Inflammatory macrophage treated with lipopolysaccharide for 1 hour (primary cell): ENCODE measurements at places on chromosomes 12 and 14.

- DNase-seq = no peak
These were observed 132.8 kb downstream of the RAD51B start for GRCh38 chr14:67952381-67952780.

- DNase-seq = no peak
These were observed 197.0 kb downstream of the CCER1 start for GRCh38 chr12:90757957-90758356.

- DNase-seq = peak; percentile 85
These were observed 49.2 kb downstream of the FBXL14 start for GRCh38 chr12:1544996-1545700.

GRCh38 chr12:131511391-131511802, 199.5 kb upstream of the SFSWAP start:
- peak; percentile 96 for DNase-seq

DNA sequence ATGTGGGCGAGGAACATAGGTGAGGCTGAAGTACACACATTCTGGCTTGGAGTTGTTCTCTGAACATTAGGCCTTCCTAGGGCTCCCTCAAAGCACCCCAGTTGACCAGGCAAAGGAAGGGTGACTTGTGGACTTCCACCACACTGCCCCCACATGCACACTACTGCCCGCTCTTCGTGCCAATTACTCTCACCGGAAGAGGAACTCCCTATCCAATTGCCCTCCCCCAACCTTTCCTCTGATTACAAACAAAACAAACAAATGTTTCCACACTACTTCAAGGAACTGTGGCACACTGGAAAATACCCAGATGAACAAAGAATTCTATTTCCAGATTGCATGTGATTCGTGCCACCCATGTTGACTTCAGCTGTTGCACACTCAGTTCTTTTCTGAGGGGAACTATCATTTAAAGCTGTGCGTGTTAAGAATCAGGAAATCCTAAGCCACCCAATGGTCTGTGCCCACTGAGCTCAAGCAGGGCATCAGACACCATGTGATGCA, 139.3 kb downstream of the SSPN start:
- peak; percentile 95 for DNase-seq

DNA sequence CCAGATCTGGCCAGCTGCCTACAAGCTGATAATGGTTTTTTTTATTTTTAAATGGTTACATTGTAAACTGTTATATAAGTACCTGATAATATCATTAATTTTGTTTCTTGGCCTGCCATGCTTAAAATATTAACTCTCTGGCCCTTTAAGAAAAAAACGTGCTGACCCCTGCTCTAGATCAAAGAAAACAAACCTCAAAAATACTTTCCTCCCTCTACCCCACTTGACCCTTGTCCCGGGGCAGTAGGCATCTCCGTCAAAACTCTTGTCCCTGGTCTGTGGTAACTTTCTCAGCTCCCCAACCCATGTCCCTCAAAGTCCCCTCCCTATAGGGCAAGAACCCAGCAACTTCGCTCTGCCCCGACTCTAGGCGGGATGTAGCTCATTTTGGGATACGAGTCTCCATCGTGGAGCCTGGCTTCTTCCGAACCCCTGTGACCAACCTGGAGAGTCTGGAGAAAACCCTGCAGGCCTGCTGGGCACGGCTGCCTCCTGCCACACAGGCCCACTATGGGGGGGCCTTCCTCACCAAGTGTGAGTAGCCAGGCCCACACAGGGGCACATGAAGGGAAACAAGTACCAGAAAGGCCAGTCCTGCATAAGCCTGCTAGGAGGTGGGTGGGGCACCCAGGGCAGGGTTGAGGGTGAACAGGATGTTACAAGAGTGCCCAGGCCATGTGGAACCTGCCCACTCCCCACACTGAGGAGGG, 3.5 kb downstream of the RDH5 start:
- DNase-seq = no peak

DNA sequence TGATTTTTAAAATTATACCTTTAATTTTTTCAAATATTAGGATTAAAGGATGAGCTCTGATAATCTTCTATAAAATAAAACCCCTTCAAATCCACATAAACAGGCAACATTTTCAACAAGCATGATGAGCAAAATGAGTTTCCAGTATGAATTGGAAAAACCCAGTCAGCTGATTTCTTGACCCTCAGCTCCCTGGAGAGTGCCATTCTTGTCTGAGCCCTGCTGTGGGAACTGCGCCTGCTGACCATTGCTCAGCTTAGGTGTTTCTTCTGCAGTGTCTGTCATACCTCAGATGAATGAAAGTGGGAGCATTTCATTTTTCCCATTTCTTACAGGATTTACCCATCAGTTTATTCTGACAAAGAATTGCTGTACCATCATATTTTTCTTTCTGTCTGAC, 27.6 kb downstream of the MAPKAPK5 start:
- DNase-seq = peak; percentile 80

- no peak for DNase-seq
These were observed 9.9 kb downstream of the PEBP1 start for GRCh38 chr12:118145798-118146156.

- no peak for DNase-seq
These were observed 424.4 kb upstream of the LMO3 start for GRCh38 chr12:17030338-17030737.

- no peak for DNase-seq
These were observed 8.6 kb downstream of the PLEKHH1 start for GRCh38 chr14:67541448-67542387.

GRCh38 chr12:52537101-52537500, 15.8 kb downstream of the KRT71 start:
- no peak for DNase-seq

DNA sequence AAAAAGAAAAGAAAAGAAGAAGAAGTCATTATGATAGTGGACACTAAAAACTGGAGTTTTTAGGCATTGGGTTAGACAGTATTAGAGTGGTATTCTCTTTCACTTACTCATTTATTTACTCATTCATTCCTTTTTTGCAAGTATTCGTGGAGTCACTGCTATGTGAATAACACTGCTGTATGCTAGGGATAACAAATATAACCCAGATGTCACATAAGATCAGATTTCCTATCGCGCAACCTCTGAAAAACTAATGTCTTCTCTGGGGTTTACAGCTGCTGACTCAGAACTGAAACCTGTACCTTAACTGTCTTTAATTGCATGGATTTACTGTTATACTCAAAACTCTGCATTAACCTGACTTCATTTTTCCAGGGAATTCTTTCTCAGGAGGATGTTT, 353.7 kb downstream of the LRIG3 start:
- DNase-seq = no peak

GRCh38 chr12:30286345-30286926, 409.2 kb downstream of the IPO8 start:
- DNase-seq = no peak

GRCh38 chr12:123363740-123364531, 711 bp downstream of the SBNO1 start:
- DNase-seq = peak; percentile 19

DNA sequence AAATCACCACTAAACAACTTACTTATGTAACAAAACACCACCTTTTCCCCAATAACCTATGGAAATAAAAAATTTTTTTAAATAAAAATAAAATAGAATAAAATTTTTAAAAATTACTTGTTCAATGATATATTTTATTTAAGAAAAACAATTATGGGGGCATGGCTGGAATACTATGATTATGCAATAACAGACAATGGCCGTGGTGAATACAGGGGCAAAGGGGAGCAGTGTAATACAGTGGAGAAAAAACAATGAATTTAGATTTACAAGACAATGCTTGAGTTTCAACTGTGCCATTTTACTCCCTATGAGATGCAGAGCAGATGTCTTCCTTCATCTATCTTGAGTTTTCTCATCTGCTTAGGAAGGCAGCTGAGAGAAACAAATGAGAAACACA, 72.9 kb downstream of the BLTP3B start:
- DNase-seq = no peak

GRCh38 chr12:32448586-32448985, 49.2 kb downstream of the FGD4 start:
- no peak for DNase-seq

- no peak for DNase-seq
These were observed 560.4 kb upstream of the FLRT2 start for GRCh38 chr14:84969501-84969900.

- DNase-seq = no peak
These were observed 149.0 kb downstream of the KCNA5 start for GRCh38 chr12:5192726-5193125.

GRCh38 chr12:91289072-91289471, 106.5 kb upstream of the DCN start:
- no peak for DNase-seq

DNA sequence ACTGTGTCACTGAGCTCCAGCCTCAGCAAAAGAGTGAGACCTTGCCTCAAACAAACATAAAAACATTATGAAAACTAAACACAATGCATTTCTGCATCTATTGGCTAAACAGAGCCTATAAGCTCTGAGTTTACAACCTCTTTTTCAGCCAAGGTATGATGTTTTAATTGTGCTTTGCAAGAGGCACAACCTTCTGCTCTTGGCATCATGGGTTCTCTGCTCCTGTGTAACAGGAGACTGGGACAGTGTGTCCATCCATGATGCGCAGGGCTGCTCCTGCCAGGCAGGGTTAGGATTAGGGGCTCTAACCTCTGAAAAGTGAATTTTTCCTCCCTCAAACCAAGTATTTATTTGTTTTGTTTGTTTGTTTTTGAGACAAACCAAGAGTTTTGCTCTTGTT, 5.0 kb upstream of the NFKBIA start:
- DNase-seq = no peak

- DNase-seq = no peak
These were observed 71.7 kb downstream of the PTPRO start for GRCh38 chr12:15393995-15394394.

- DNase-seq = peak; percentile 98
These were observed 20.2 kb upstream of the DUSP16 start for GRCh38 chr12:12582895-12583303.

GRCh38 chr14:85978582-85979250, 448.8 kb downstream of the FLRT2 start:
- DNase-seq = no peak

DNA sequence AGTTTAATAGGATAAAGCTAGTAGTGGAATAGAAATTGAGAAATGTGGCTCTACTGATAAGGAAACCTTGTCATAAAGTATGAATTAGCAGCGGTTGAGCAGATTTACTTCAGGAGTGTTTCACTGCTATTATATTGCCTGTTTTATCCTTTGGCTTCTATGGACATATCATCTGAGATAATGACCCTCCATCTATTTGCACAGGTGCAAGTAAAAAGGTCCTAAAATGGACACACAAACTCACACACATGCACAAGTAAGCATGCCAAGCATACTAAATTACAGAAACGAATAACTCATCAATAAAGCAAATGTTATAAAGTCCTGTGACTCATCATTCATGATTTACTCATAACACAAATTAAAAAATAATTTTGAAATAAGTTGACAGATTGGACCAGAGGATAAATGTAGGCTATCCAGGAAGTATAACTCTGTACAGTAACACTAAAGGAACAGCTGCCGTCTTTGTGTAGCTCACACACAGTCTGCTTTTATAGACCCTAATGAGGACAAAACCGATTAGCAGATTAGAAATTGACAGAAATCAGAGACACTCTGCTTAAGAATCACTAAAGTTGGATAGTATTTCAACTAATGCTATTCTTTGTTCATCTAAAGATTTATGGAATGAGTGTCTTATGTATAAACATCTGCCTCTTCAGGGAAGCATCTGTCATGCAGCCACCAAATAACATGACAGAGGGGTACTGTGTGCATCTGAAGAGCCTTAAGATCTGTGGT, 73.9 kb downstream of the SYT1 start:
- no peak for DNase-seq

GRCh38 chr12:128978067-128978466, 124.8 kb downstream of the GLT1D1 start:
- DNase-seq = no peak

DNA sequence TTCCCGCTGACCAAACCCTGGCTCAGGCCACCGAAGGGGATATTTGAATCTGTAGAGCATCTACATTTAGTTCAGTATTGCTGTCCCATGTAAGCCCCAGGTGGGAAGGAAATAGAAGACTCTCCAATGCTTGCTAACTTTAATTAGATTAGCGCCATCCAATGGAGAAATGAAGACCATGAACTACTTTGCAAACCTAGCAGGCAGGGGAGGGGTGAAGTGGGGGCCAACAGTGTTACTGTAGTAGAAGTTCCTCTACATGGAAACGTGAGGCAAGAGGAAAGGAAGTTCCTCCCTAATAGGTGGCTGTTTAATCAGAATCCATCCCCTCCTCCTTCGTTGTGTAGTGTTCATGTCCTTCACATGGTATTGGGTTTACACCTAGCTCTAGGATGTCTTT, 9.3 kb upstream of the DENND5B start:
- DNase-seq = no peak

- no peak for DNase-seq
These were observed 173.6 kb downstream of the TTC8 start for GRCh38 chr14:88998027-88998426.

- no peak for DNase-seq
These were observed 51.9 kb upstream of the NUDT4 start for GRCh38 chr12:93325855-93326254.

DNA sequence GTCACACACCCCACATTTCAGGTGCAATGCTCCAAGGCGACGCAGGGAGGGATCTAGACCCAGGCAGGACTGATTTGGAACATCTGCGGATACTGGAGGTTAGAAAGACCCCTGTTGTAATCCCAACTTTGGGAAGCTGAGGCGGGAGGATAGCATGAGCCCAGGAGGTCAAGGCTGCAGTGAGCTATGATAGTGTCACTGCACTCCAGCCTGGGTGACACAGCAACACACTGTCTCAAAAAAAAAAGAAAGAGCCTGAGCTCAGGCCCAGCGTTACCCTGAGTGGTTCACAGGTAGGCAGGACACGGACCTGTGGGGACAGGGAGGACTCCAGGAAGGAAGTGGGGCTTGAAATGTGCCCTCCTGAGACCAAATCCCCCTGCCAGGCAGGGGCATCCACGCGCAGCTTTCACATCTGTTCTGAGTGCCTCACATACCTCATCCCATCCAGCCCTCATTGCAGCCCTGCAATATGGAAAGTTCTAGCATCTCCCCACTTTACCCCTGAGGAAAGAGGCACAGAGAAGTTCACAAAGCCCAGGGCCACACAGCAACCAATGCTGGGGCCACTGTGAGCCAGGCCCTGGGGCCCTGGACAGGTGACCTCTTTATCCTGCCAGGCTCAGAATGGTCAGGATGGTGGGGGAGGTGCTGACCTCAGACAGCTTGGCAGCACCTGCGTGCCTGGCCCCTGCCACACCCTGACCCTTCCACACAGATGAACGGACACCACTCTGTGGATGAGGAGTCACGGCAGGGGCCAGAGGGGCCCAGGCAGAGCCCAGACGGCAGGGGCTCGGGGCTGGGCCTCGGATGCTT, 34.1 kb downstream of the CCDC85C start:
- no peak for DNase-seq

DNA sequence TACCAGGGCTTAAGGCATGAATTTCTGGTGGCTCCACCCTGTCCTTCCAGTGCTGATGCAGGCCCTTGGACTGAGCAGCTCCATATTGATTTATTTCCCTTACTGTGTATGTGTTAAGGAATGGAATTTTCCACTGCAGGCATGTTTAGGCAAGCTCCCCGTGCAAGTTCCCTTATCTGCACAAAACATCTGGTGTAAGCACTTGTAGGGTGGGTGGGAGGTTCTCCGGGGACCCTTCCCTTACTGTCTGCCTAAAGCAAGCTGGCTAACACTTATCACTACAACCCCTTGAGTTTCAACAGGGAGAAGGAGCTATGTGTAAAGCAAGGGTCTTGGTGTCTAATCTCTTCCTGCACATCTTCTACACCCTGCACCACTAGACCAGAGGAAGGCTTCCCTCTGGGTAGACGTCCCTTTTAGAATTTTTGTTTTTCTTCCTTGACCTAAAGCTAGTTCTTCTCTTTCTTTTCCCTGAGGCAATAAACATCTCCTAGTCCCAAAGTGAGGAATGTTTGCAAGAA, 22.0 kb upstream of the DRAM1 start:
- DNase-seq = no peak

- no peak for DNase-seq
These were observed 31.4 kb downstream of the TMEM233 start for GRCh38 chr12:119624966-119625365.
